ENCODE measurements at places on chromosomes 5 and 9. TPM values are rescaled to one million over a fixed set of nuclear protein-coding genes. Genes with fewer than 3 reads are reported as not detected.

DNA sequence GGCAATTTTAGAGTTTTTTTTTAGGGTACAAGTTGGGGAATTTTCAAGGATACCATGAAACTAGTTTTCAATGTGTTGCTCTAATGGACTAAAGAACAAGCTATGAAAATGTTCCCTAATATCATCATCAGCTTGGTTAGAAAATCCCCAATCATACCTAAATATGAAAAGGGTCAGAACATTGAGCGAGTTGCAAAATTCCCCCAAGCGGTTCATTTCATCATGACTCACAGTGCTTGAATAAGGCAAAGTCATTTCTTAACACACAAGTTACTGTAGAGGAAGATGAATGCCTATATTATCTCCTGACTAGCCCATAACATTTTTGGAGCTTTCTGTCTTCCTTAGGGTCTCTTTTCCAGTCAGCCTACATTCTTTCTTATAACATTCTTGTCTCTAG lies 62.7 kb downstream of the ST8SIA4 start:
- no peak for DNase-seq

DNA sequence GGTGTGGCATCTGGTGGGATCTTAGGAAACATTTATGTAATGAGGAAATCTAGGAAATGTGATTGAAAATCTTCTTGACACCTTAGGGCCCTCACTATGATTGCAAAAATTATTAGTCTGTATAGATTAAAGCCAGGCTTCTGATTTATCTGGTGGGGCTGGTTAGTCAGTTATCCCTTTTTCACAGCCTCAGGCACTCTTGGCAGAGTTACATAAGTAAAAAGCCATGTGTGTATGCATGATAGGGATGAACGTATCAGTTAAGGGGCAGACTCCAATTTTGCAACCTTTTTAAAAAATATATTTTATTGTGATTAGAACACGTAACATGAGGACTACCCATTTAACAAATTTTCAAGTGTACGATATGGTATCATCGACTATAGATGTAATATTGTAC lies 30.6 kb upstream of the RAB14 start:
- DNase-seq: no peak

The GNG10 gene
- polyA plus RNA-seq: 59.3 TPM

The LHX3 gene
- not detected for polyA plus RNA-seq

The FRMD3 gene
- 20.9 TPM for polyA plus RNA-seq

The HACD4 gene
- 3.6 TPM for polyA plus RNA-seq

The SHC3 gene
- 2.7 TPM for polyA plus RNA-seq
